RCC 7860 (cell line): ENCODE measurements at places on chromosomes 7 and 10.
A peak's percentile ranks its signal among the peaks of the same experiment; 100 is the strongest.

GRCh38 chr7:96284835-96285234 is 37.1 kb downstream of the SLC25A13 start:
- DNase-seq: no peak

DNA sequence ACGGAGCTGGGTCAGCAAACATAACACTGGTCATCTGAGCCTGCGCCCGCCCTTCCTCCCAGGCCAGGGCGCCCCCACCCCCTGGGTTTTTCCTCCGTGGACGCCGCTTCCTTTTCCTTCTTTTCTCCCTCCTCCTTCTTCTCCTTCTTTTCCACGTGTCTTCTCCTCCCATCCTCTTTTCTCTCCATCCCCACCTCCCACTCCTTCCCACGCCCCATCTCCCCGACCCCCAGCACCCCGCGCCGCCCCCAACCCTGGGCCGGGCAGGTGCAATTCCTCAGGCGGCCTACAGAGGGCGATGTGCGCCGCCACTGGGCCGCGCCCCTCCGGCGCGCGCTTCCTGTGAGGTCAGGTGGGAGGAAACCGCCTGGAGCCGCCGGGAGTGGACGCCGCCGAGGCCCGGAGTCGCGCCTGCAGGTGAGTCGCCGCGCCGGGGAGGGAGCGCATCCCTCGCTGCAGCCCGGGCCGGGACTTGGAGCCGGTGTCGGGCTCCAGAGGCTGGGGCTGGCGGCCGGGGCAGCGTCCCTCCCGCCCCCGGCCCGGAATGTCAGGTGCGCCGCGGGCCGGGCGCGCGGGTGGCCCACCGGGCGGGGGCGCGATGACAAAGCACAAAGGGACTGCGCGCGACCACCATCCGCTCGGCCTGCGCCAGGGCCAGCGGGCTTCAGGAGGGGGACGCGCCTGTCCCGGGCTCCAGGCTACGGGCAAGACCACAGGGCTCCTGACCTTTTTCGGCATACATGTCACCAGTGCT is at the start of gene FAM241B:
Gene FAM241B, plus strand, starts transcription at position 351 of the 754 bp plus-strand sequence. CDS start 1,497 bp downstream, outside the sequence.
- peak; percentile 45 for DNase-seq

- no peak for DNase-seq
Observed at GRCh38 chr10:73206385-73206784, 38.5 kb downstream of the FAM149B1 start.

GRCh38 chr10:45404087-45404769 is 30.2 kb downstream of the ALOX5 start:
- DNase-seq: no peak

DNA sequence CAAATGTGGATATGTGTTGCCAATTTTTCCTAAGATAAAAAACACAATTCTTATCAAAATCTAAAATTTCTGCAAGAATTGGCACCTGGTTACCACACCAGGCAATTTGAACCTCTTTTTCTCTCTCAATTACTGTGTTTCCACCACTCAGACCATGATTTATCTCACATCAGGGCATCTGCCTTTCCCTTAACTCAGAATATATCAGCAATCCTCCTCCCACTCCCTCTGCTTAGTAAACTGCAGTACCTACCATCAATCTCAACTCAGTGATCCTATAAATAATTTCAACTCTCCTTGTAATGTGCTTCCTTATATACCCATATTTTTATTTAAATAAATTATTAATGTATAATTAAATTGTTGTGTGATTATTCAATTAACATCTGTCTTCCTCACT is 212.3 kb upstream of the PCDH15 start:
- no peak for DNase-seq

GRCh38 chr7:151822541-151823181 is 54.3 kb downstream of the PRKAG2 start:
- DNase-seq: no peak

GRCh38 chr7:11690395-11690794 is 141.6 kb downstream of the THSD7A start:
- DNase-seq: no peak

- DNase-seq: no peak
Observed at GRCh38 chr10:29428486-29428885, 139.6 kb downstream of the LYZL1 start.

DNA sequence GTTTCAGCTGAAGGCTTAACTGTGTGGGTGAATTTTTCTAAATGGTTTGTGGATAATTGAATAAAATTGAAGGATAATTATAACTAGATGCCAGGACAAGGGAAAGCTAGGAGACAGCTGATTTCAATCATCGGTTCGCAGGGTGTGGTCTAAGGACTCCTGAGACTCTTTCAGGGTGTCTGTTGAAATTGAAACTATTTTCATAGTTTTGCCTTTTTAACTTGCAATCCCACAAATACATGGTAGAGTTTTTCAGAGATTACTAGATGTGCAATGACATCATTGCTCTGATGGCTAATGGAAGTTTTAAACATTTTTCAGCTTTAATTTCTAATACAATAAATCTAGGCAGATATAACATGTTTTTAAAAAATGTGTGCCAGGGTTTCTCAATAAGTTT is 18.5 kb downstream of the TRUB1 start:
- DNase-seq: no peak

DNA sequence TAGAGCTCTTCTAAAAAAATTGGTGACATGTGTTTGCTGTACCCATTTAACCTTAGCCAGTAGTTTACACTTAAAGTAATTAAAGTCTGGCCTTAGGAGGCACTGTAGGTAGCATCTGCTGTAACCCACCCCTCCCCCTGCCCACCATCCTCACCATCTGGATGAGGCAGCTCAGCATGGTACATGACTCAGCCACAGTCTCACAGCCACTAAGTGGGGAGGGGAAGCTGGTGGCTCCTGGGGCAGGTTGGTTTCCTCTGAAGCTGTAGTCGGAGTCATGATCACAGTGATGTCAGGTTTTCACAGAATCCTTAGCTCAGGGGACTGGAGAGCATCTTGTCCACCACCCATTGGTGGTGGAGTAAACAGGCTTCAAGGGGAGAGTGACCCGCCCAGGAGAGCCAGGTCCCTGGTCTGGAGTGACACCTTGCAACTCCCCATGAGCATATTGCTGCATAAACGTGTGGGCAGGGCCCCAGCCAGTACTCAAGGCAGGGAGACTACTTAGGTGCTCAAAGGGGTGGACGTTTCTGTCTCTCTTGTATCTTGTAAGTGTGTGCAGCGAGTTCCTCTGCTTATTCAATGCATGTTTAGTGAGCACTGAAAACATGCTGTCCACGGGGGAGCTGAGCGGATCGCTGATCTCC is 125.9 kb downstream of the GRK5 start:
- DNase-seq: peak; percentile 75

GRCh38 chr10:29534590-29534989 is 100.2 kb downstream of the SVIL start:
- DNase-seq: no peak

DNA sequence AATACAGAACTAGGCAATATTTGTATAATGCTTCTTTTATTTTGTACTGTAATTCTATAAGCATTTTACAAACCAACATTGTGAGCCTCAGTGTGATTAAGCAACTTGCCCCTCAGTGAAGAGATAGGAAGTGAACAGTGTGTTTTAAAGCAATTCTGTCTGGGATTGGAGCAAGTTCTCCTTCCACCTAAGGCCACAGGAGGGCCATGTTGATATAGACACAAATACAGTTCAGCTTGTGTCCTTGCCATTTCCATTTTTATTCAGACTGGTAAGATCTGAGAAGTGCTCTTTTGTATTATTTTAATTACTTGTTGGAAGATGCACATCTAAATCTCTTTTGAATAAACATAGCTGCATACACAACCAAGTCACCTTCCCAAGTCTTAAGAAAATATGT is 416.3 kb upstream of the COBL start:
- DNase-seq: no peak

GRCh38 chr10:129968853-129969183 is 4.7 kb upstream of the EBF3 start:
- DNase-seq: no peak

DNA sequence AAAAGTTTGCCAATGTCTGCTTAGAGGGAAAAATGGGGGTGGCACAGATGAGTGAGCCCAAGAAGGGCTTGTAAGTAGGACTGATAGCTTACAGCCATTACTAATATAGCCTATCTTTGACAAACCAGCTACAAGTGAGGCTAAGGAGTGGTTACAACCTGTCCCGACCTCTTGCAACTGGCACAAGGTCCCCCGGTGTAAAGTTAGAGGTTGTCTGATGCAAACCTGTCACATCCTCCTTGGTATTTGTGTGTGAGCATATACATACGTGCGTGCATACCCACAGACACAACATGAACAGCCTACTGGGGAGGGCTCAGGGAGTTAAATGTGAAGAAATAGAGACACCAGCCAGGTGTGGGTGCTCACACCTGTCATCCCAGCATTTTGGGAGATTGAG is 14.6 kb downstream of the ADAP1 start:
- no peak for DNase-seq

DNA sequence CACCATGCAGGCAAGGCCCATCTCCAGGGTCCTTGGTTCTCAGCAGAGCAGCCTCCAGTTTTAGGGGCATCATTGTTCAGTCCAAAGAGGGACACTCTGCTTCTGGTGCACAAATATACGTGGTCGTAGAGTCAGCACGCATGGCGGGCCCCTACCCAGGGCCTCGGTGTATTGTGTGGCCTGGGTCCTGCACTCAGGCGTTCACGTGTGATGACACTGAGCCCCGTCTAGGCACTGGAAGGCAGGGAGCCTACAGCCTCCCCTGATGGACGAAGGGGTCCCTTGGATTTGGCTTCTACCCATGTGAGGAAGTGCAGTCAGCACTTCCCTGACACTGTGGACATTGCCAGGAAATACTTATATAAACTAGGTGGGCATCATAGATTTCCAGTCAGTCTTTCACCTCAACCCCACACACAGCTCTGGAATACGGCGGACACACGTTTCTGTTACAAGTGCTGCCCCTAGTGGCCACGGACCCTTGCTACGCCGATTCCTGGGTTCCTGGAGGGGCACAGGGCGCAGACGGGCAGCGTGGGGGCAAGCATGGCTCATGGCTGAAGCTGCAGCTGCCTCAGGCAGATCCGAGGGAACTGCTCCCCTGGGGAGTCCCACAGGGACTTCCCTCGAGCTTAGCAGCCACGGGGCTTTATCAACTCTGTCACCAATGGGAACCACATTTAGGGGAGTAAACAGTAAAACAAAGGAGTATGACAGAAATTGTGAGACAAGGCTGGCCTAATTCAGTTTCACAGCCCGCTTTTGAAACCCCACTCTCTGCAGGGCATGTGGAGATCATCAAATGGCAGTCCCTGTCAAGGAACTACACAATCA is 25.4 kb downstream of the AIFM2 start:
- no peak for DNase-seq

- DNase-seq: peak; percentile 67
Observed at GRCh38 chr7:122975341-122975740, 20.2 kb downstream of the TAS2R16 start.

GRCh38 chr7:107332488-107333269 is 137.2 kb upstream of the GPR22 start:
- no peak for DNase-seq

- no peak for DNase-seq
Observed at GRCh38 chr10:132368881-132369635, 27.9 kb upstream of the PWWP2B start.

- no peak for DNase-seq
Observed at GRCh38 chr7:12703881-12704280, 16.4 kb downstream of the ARL4A start.

DNA sequence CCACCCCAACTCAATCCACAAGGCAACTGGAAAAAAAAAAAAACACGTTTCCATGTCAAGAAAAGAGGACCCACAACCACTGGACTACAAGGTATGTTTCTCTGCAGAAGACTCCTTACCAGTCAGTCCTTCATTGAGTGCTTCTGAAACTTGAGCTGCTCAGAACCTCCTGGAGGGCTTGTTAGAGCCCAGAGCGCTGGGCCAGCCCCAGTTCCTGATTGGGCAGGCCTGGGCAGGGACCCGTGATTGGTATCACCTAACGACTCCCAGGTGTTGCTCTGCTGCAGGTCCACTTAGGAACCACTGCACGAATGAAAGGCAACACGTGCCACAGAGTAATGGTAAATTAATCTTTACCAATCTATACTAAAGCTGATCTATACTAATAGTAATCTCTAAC is 473 bp upstream of the CCDC201 start:
- DNase-seq: no peak

- no peak for DNase-seq
Observed at GRCh38 chr10:84549368-84550165, 221.2 kb downstream of the CCSER2 start.

GRCh38 chr10:79942261-79943185 is 6.4 kb downstream of the SFTPD start:
- no peak for DNase-seq

DNA sequence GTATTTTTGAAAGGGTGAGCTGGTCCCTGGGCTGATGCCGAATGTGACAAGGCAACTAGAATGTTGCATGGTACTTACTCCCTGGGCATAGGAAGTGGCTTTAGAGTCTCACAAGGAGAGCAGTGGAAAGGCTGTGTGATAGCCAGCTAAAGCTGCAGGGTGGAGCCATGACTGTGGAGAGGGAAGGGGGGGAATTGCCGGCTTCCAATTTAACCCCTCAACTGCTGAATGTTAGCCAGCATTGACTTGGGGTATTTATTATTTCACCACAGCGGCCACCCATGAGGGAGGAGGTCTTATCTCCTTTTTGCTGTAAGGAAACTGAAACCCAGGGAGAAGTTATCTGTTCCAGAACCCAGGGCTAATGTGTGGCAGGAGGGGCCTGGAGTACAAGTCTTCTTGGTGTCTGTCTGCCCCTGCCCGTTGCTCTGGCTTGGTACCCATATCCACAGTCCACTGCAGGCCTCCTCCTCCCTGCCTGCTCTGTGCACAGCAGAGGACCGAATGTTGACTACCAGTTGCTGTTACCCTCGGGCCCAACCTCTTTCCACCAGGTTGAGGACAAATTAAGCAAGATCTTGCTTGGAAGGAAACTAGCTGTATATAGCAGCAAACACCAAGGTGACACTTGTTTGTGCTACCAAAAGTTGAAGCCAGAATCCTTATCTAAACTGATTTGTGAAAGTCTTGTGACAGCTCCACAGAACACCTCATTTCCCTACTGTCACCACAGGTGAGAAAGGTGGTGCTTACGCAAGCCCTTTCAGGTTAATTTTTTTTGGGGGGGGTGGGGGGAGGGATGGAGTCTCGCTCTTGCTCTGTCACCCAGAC is 37.6 kb downstream of the WBP1L start:
- no peak for DNase-seq

GRCh38 chr10:86876748-86877147 is 80.7 kb downstream of the MMRN2 start:
- DNase-seq: no peak

DNA sequence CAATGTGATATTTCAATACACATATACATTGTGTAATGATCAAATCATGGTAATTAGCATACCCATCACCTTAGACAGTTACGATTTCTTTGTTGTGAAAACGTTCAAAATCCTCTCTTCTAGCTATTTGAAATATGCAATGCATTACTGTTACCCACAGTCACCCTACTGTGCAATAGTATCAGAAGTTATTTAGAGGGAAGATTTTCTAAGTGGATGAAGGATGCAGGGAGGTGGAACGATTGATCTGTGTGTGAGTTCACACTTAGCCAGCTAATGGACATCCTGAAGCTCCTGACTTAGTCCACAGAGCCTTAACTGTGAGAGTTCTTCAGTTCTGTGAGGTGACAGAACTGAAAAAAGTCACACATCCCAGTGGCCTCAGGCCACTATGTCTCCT is 97.2 kb upstream of the LAMB4 start:
- no peak for DNase-seq
